ENCODE measurements at places on chromosomes 5 and 9.

DNA sequence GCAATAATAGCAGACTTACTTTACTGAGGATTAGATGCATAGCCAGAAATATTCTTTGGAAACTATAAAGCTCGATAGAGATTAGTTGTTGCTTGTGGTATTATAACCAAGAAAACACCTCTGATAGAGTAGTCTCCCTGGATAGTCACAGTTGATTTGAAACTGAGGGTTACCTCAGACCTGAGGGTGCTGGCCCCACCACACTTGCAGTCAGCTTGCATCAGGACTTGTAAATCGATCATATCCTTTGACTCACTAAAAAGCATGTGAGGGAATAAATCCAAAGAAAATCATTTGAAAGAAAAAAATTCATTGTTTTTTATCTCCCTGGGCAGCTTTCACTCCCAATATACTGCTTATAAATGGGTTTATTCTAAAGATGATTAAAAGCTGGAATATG lies 39.4 kb downstream of the GALNT12 start:
- DNase-seq = no peak

GRCh38 chr5:664343-664993 lies 28.7 kb downstream of the TPPP start:
- no peak for DNase-seq

GRCh38 chr5:157516626-157517325 lies 56.8 kb downstream of the NIPAL4 start:
- no peak for DNase-seq

DNA sequence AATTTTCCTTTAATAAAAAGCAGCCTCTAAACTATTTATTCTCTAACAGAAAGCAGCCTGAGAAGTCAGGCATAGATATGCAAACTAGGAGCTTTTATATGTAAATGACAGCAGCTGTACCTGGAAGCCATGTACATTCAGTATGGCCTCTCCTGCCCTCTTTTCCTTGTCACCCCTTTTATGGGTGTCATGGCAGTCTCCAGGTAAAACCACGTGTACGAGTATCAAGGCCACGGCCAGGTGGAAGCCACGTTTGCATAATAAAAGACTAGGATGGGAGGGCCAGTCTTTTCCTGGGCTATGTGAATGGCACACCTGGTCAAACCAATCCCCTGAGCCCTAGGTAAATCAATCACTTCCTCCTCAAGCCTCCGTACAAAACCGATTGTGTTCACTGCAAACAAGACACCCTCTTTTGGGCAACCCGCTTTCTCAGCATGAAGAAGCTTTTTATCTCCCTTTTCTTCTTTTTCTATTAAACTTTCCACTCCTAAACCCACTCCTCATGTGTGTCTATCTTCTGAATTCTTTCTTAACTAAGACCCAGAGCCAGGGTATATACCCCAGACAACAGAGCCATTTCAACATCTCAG lies 419.5 kb upstream of the CTNND2 start:
- no peak for DNase-seq

- DNase-seq = no peak
Observed at GRCh38 chr5:25301836-25302235, 657.1 kb upstream of the CDH10 start.

- DNase-seq = no peak
Observed at GRCh38 chr9:11312966-11313365, 700.2 kb upstream of the PTPRD start.

GRCh38 chr5:3190930-3191329 lies 404.7 kb upstream of the IRX1 start:
- DNase-seq = no peak
